ENCODE measurements at places on chromosomes 6 and 20. TPM values are rescaled to one million over a fixed set of nuclear protein-coding genes. Genes with fewer than 3 reads are reported as not detected.

ULBP3 gene
- total RNA-seq, result 13.6 TPM

DEFB132 gene
- total RNA-seq, result not detected

CDH22 gene
- not detected for total RNA-seq

GGT7 gene
- total RNA-seq, result 3.9 TPM

ZNF76 gene
- 12.4 TPM for total RNA-seq

C6orf58 gene
- total RNA-seq, result not detected

TMC2 gene
- total RNA-seq, result not detected

SULF2 gene
- total RNA-seq, result 74.4 TPM

ULBP2 gene
- 21.8 TPM for total RNA-seq

TNFAIP3 gene
- total RNA-seq, result 5.4 TPM

NCOA6 gene
- 9.1 TPM for total RNA-seq

FAM209A gene
- 0.12 TPM for total RNA-seq

BCAS1 gene
- total RNA-seq, result not detected

IMPG1 gene
- not detected for total RNA-seq

EPB41L2 gene
- 33.2 TPM for total RNA-seq

HS3ST5 gene
- not detected for total RNA-seq

NKAIN4 gene
- not detected for total RNA-seq

POU5F1 gene
- total RNA-seq, result 0.36 TPM

DNA sequence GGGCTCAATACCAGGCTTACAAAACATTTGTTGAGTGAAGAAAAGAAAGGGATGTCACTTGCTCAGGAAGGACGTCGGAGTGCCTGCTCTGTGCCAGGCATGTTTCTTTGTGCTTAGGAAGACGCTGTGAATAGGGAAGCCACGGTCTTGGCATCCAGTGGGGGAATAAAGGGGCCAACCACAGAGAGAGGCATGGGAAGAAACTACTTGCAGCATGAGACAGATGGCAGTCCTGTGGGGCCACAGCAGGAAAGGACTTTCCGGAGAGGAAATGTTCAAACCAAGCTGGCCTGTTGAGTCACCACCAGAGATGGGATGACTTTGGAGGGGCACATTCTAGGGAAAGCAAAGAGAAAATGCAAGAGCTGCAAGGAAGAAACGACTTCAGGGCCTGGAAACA is 173.2 kb downstream of the CDH26 start:
- DNase-seq, result peak; percentile 14

DNA sequence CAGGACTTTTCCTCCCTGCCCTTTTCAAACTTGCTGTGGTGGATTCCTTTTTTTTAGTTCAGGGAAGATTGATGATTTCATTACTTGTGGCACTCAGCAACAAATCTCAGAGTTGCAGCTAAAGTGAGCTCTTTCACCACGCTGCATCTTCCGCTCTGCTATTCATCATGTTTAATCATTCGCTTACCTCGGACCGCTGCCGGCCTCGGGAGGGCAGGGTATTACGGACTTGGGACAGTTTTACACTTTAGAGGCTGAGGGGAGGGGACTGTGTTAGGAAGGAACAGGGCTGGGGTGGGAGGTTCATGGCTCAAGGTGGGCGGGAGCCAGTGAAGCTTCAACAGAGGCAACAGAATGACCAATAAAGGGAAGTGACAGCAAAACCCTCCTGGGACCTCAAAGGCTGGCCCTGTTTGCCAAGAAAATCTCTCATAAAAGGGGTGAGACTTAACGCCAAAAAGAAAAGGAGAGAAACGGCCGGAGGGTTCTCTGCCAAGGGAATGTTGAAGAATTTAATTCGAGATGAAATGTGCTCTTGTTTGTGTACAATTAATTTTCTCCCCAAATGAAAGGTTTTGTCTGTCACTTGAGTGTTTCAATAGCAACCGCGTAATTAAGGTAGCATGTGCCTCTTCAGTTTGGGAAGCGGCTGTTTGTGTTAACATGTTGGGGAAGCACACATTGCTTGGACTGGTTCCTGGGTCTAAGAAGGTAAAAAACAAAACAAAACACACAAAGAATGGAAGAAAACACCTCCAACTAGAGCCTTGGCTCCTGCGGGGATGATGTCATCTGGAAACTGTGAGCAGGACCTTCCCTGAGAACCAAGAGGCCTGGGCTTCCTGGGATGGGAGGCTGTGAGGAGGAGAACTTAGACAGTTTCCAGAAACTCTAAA is 72.5 kb upstream of the SULF2 start:
- peak; percentile 58 for DNase-seq

- no peak for DNase-seq
These were observed 2.8 kb downstream of the SIRPA start for GRCh38 chr20:1897965-1898464.

DNA sequence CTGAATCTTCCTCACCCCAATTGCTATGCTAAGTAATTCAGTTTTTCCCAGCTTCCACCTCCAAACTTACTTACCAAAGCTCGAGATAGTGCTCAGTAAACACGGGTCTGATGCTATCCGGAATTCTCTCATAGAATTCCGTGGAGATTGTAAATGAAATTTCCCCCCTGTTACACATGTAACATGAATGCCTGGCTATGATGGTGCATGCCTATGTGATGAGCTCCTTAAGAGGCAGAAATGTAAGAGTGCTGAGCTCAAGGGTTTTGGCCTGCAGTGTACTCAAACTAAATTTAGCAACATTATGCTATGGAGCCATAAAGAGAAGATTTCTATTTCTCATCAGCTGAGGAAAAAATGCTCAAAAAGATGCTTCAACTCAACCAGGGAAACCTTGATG is 133.4 kb upstream of the FUT9 start:
- DNase-seq, result no peak

DNA sequence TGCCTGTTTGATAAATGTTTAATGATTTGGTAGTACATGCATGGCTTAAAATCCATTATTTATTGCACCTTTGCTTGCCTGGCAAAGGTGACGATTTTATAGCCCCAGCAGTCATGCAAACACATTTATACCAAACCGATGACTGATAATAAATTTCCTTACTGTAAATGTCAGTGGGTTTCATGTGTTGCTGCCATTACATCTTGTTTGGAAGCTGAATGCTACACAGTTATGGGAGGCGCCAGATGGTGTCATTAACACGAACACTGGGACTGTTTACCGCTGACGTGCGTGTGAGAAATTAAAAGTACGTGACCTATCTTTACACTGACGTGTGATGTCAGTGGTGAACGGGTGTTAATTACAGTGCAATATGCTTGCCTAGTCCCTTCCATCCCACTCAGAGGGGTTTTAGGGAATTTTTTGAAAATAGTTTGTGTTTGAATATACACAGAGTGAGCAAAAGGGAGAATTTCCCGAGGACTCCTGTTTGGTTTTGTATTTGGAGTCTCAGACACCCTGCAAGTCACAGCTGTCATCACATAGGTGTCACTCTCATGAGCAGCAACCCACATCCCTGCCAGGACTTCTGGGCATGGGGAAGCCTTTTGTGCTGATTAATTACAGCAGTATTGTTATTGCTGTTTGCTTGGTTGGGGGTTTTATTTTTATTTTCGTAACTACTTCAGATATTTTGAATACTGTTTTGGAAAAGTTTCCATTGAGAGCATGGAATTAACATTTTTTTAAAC is 151.8 kb upstream of the INSM1 start:
- no peak for DNase-seq

DNA sequence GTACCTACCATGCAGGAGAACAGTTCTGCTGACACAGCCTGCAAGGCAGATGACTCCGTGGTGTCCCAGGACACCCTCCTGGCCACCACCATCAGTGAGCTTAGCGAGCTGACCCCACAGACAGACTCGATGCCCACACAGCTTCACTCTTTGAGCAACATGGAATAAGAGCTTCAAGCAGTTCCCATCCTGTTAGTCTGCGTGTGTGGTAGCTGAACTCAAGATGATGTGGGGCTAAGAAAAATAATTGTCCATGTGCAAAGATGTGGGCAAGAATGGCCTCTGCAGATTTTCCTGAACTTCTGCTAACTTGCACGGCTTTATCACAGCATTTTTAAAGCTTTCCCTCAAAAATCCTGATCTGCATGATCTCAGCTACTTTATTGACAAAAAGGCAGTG is 8.3 kb downstream of the GZF1 start:
- no peak for DNase-seq

DNA sequence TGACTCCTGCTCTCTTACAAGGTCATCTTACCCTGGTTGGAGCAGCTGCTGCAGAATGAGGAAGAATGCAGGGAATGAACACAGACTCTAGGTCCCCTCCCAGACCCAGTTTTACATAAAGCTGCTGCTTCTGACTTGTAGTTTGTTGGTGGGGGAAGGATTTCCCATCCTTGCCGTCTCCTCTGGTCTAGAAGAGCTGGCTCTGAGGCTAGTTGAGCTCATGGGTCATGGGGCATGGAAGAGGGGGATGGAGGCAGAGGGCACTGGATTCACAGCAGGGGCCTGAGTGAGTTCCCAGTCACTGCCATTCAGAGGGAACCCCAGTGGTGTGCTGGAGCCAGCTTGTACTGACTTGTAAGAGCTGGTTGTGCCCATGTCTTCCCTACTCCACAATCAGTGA is 9.2 kb upstream of the GUCA1A start:
- no peak for DNase-seq

DNA sequence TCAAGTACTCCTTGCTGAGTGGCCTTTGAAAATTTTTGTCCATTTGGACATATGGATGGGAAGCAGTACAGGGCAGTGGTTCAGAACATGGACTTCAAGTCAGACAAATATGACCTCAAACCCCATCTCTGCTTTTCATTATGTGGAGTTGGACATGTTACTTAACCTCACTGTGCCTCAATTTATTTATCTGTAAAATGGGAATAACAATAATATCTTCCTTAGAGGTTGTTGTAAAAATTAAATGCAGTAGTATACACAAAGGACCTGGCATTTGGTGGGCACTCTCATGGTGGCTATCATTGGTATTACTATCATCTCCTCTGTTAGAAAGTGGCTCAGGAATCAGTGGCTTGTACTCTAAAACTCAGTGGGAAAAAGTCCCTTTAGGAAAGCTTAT is 204.0 kb upstream of the MYLIP start:
- DNase-seq, result no peak

GRCh38 chr6:31465185-31465536 is 32.8 kb upstream of the MICB start:
- no peak for DNase-seq

DNA sequence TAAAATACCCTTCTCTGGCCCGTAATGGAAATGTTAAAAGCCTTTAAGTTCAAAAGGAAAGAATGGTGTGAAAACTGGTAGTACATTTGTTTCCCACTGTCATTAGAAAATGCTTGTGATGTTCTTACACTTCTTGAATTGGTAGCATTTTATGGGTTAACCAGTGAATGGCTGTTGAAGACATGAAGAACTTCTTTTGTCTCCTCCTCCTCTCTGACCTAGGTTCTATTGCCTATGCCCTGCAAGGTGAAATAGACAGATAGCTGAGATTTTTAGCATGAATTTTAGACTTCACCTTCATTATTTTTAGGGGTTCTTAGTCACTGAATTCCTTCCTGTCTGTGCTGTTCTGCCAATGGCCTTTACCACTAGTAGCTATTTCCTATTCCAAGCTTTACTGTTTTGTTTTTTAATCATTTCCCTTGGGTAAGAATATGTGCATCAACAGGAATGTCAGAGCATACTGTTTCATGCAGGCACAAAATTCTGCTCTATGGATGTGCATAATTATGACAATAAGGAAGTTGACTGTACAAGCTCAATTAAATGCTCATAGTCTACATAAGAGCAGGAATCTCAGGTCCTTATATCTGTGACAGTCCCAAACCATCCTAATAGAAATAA is 4.9 kb downstream of the TNFAIP3 start:
- no peak for DNase-seq

DNA sequence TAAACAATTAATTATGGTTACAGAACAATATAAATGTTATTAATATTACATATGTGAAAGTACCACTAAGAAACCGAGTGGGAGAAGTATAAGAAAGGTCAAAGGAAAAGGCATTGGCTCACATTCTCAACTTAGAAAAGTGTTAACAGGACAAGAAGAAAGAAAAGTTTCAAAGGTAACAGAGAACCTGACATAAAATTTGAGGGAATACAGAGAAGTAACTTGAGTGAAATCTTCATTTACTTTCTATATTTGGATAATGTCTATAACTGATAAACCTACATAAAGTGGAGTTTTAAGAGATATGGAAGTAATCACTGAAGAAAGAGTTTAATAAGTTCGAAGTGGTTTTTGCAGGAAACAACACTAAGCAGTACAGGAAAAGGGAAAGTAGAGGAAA is 30.1 kb downstream of the REPS1 start:
- DNase-seq, result no peak

GRCh38 chr6:31048099-31048498 is 37.8 kb downstream of the MUC22 start:
- DNase-seq, result no peak

GRCh38 chr20:48288930-48289507 is 503.7 kb upstream of the SULF2 start:
- DNase-seq, result no peak

GRCh38 chr6:82033631-82034211 is 213.8 kb downstream of the IBTK start:
- no peak for DNase-seq

DNA sequence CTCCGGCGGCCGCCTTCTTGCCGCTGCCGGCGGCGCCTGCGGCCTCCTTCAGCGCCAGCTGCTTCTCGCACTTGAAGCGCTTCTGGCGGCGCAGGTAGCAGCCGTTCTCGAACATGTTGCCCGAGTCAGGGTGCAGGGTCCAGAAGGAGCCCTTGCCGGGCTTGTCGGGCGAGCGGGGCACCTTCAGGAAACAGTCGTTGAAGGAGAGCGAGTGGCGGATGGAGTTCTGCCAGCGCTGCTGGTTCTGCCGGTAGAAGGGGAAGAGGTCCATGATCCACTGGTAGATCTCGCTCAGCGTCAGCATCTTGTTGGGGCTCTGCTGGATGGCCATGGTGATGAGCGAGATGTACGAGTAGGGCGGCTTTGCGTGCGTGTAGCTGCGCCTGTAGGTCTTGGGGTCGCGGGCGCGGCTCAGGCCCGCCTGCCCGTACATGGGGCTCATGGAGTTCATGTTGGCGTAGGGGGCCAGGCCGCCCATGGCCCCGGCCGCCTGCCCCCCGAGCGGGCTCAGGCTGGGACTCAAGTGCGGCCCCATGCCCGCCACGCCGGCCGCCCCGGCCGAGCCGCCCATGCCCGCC is 1.9 kb downstream of the FOXA2 start:
- no peak for DNase-seq

DNA sequence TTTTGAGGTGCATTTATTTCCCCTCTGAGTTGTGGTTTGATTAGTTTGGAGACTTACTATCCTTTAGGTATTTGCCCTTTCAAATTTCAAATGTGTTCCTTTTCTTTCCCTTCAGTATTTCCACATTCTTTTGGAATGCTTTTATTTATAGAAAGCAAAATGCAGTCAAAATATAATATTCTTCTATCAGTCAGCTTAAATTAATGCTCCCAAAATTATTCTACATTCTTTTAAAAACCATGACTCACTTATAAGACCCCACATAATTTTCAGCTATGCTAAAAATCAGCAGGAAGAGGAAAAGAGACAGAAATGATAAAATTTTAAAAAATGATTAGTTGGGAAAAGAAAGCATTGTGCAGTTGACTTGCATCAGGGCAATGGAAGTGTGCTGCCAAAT is 180.0 kb upstream of the SMLR1 start:
- no peak for DNase-seq

- DNase-seq, result no peak
These were observed 433.2 kb downstream of the GRIK2 start for GRCh38 chr6:101826678-101827077.
